Smooth muscle cell of the brain vasculature (primary cell): ENCODE measurements at places on chromosomes 13 and 19.

DNA sequence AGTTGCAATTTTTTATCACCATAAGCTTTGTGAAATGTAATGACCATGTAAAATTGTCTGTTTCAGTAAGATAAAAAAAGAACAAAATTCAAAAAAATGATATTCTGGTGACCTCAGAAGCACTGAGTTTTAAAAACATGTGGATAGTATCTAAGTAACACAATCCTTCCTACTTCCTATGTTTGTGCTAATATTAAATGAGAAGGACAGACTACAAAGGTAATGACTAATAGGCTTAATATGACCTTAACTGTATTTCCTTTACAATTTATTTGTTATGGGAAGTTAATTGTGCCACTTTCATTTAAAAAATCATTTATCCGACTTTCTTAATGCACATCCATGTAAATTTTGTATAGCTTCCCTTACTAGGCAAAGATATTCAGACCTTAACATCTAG is 1030.4 kb upstream of the ATXN8OS start:
- DNase-seq, result no peak

- DNase-seq, result no peak
These were observed 19.9 kb downstream of the GAS6 start for GRCh38 chr13:113843864-113844556.

- DNase-seq, result no peak
These were observed 941 bp downstream of the DUS3L start for GRCh38 chr19:5789886-5790558.

DNA sequence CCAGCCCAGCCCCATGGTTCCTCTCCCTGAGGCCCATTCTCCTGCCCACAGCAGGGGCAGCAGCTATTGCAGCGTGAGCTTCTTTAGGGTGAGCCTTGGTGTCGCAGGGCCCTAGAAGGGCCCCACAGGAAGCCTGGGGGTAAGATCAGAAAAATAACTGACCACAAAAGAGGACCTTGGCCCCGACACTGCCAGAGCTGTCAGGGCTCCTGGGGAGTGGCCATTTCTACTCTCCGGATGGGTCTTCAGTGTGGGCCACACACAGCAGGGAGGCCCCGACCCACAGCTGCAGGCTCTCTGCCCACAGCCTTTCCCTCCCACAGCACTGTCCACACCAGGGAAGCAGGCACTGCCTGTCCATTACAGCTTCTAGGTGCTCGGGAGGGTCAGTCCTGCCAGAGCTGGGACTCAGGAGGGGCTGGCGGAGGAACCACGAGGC is 3.5 kb upstream of the SIGLEC8 start:
- DNase-seq, result no peak

GRCh38 chr13:49935171-49936074 is 717 bp downstream of the SPRYD7 start:
- DNase-seq, result peak; percentile 6

DNA sequence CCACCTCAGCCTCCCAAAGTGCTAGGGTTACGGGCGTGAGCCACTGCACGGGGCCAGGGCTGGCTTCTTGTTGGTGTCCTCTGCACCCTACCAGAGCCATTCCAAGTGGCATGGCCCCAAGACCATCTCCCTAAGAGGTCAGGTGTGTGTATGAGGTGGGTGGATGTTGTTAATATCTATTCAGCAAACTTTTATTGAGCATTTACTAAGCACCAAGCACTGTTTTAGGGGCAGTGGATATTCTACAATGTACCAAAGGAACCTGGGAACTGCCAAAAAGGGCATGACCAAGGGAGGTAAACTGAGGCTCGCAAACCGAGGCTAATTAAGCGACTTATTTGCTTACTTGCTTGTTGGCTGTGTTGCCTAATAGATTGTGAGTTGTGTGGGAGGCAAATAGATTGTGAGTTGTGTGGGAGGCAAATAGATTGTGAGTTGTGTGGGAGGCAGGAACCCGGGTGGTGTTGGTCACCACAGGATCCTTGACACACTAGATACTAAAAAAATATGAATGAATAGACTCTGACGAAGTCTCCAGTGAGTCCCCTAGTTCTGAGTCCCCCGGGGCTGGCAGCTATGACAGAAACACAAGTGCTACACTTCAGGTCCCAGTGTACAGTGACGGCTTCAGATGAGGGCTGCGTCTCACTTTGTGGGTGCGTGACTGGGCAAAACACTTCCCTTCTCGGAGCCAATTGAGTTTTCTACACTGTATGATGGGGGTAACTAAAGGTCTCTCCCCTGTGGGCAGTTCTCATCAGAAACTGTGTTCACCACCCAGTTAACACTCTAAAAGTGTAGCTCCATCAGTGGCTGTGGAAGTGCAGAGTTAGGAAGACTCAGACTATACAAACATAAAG is 5.0 kb upstream of the BICRA start:
- no peak for DNase-seq

- DNase-seq, result no peak
These were observed 15.4 kb upstream of the ESD start for GRCh38 chr13:46812301-46812797.

DNA sequence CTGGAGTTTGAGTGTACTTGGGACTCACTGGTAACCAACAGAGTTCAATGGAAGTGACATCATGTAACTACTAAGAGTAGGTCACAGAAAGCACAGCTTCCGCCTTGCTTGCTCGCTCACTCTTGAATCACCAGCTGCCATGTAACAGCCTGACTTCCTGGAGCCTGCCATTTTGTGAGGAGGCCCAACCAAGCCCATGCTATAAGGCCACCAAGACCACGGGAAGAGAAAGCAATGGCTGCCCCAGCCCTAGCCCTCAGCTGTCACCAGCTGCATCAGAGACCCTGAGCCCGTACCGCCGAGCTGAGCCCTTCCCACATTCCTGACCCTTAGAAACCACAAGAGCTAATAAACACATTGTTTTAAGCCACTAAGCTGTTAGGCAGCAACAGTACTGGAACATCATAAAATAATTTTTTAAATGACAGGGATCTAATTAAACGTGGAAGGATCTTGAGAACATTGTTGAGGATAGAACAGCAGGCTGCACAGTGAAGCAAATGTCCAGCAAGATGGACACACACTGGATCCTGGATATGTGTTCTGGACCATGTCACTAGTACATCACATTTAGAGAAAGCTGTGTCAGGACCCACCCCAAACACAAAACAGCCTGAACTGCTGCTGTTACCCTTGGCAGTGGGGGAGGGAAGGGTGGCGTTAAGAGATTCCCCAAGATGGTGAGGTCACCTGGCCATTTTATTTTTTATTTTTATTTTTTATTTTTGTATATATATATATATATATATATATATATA is 21.7 kb upstream of the LDLR start:
- no peak for DNase-seq

DNA sequence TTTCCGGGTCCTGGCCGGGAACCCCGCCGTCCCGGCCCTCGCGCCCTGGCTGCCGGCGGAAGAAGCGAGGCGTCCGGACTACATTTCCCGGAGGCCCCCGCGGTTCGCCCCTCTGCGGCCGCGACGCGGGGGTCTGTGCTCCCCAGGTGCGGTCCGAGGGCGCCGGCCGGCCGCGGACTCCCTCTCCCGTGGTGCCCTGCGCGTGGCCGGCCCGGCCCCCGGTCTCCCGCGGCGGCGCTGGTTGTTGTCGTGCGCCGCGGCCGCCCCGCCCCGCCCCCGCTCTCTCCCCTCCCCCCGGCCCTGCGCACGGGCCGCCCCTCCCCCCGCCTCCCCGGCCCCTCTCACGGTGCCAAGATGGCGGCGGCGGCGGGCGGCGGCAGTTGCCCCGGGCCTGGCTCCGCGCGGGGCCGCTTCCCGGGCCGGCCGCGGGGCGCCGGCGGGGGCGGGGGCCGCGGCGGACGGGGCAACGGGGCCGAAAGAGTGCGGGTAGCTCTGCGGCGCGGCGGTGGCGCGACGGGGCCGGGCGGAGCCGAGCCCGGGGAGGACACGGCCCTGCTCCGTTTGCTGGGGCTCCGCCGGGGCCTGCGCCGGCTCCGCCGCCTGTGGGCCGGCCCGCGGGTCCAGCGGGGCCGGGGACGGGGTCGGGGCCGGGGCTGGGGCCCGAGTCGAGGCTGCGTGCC is at the start of gene KMT2B:
KMT2B (plus strand) TSS at position 339 of the 680 bp plus-strand sequence; CDS start at position 355, 16 bp downstream.
- DNase-seq, result peak; percentile 83

GRCh38 chr13:52405767-52406494 is at the start of gene THSD1:
Gene THSD1 (minus strand): TSS chr13:52406172. CDS start chr13:52402600, 3,572 bp downstream.
- no peak for DNase-seq

DNA sequence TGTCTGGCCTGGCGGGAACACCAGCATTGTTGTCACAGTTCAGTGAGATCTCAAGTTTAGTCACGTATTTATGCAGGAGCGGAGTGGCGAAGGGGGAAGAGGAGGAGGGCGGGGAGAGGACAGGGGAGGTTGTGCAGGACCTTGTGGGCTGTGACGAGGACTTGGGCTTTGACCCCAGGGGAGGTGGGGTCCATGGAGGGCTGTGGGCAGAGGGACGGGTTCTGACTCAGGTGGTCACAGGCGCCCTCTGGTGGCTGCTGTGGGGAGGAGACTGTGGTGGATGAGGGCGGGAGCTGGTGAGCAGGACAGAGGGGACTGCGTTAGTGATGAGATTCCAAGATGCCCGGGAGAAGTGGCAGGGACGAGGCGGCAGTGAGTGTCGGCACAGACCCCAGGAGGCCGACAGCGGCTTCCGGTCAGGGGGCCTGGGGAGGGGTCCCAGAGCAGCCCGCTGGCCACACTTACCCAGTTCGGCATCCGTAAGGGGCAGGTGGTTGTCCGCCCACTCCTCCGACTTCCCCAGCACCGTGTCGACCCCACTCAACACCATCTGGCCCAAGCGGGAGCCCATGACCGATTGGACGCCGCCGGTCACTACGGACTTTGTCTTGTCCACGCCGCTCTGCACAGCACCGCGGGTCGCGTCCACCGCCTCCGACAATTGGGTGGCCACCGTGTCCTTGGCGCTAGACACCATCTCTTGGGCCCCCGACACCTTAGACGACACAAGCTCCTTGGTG is 15.7 kb downstream of the PLIN3 start:
- no peak for DNase-seq

- DNase-seq, result no peak
These were observed 10.6 kb downstream of the CALM3 start for GRCh38 chr19:46611776-46612175.

DNA sequence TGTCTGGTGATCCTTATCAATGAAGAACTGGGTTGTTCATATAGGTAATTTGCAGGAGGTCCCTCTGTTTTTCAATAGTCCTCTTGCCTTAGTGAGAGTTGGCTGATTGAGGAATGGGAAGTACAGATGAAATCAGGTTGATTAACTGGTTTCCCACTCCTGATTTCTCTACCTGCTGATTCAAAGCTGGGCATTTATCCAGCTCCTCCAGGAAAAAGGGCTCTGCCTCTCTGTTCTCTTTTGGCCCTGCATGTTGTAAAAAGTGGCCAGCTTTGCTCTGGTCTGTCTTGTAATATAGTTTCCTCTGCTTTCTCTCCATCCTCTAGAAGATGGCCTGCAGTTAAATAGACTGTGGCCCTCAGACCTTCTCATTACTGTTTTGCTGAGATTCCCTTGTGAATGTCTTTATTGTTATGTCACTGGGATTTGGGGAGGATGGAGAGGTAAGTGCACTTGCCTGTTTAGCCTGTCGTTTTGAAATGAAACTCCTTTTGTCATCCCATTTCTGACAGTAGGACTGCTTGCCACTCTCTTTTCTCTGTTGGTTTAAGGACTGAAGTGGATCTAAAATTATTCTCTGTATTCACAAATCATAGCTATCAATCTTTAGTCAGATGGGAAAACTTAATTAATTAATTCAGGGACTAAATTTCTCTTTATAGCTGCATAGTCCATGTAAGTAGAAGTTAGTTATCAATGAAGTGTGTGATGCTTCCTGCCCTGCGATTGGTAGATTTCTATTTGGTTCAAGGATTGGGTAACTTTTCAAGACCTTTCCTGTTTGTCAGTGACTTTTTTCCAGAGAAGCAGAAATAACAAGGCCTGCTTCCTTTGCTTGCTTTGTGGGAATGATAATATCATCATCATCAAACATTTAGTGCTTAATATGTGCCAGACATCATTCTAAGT is 28.5 kb downstream of the GARRE1 start:
- no peak for DNase-seq

DNA sequence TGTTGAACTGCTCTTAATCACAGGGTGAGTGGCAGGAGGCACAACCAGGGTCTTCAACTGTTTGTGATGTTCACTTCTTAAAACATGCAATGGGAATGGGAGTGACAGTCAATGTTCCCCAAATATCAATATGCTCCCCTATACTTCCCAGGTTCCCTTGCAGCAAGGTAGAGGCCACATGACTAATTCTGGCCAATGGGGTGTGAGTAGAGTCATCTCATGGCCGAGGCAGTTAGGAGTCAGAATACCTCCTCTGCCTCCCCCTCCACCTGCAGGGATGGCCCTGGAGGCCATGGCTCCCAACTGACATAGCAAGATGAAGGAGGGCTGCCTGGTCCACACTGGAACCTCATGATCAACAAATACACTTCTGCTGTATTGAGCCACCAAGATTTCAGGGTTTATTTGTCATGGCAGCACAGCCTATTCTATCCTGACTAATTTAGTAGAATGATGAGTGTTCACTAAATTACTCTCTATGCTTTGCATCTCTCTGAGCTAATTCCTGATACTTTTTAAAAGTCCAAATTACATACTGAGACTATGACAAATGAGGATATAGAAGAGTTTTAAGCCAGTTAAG is 8.9 kb downstream of the VRK3 start:
- no peak for DNase-seq

- DNase-seq, result no peak
These were observed 27.4 kb upstream of the F7 start for GRCh38 chr13:113077953-113078901.

GRCh38 chr13:98275681-98276171 is 98.7 kb upstream of the RNF113B start:
- DNase-seq, result no peak

DNA sequence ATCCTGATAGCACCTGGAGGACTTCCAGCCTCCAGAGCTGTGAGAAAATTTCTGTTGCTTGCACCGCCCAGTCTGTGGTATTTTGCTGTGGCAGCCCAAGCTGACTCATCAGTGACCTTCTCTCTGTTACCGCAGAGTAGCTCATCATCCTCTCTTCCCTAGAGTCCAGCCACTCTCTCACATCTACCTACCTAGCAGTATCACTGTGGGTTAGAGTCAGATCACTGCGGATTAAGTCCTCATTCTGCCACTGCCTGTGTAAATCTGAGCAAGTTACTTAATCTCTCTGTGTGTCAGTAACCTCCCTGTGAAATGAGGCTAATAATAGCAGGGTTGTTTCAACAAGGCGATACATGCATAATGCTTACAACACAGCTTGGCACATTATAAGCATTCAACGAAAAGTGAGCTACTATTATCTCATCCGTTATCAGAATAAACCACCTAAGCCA is 40.3 kb upstream of the USPL1 start:
- DNase-seq, result peak; percentile 33
